ENCODE measurements at places on chromosomes 5 and 9.

DNA sequence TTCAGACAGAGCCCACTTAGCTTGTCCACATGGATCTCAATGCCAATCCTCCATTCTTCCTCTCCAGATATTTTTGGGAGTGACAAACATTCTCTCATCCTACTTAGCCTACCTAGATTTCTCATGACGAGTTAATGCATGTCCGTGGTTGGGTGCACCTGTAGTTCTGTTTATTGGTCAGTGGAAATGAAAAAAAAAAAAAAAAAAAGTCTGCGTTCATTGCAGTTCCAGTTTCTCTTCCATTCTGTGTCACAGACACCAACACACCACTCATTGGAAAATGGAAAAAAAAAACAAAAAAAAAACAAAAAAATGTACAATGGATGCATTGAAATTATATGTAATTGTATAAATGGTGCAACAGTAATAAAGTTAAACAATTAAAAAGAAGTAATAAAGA lies 59.0 kb downstream of the BASP1 start:
- no peak for DNase-seq

GRCh38 chr5:82426464-82427154 lies 148.5 kb upstream of the RPS23 start:
- no peak for DNase-seq

- no peak for DNase-seq
Measured at GRCh38 chr5:178688551-178688950, 41.9 kb downstream of the ZNF354A start.

- no peak for DNase-seq
Measured at GRCh38 chr5:166045961-166046360, 2245.5 kb upstream of the WWC1 start.

DNA sequence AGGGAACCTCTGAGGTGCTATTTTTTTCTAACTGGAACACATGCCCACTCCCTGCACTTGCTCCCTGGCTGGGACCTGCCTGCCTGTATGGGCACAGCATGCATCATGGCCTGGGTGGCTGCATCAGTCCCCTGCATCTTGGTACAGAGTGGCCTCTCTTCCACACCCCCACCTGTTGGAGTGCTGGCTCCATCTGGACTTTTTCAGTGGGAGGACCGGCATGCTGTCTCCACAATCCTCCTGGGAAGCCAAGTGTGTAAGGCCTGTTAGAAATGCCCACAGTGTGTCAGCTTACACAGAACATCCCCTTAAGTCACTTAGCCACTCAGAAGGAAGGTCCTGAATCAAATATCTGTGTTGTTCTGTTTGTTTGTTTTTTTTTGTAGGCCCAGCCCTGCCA lies 102.9 kb downstream of the MARCHF3 start:
- DNase-seq, result no peak

DNA sequence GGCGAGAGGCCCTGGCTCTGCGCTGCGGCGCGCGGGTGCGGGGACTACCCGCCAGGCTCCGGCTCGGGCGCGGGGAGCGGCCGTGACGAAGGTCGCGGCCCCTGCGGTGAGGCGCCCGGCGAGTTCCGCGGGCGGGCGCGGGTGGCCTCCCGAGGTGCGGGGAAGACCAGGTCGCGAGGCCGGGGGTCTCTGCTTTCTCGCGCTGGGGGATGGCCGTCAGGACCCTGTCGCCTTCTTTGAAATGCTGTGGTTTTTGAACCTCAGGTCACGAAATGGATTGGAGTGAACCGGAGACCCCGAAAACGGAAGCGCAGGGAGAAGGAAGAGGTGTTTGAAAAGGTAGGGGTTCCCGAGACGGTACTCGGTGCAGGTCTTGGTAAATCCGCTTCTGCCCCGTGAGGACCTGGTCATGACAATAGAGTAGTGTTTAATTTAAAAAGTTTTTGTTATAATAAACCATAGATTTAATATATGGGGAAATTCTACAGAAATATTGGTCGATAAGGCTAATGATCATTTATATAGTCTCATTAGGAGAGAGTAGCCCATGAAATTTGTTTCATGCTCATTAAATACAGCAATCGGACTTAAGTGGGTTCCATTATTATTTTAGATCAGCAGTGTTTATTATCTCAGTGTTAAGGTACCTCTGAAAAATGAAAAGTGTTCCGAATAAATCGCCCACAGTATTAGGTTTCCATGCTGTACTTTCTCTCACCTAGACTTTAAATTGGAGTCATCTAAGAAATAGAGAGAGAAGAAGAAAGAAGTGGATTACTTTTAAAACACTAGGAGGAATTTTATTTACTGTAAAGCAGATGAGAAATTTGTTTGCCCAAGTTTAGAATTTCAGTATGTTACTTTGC lies 279.0 kb downstream of the AOPEP start:
- DNase-seq, result no peak

- DNase-seq, result no peak
Measured at GRCh38 chr5:65938256-65938655, 11.9 kb downstream of the ERBIN start.

DNA sequence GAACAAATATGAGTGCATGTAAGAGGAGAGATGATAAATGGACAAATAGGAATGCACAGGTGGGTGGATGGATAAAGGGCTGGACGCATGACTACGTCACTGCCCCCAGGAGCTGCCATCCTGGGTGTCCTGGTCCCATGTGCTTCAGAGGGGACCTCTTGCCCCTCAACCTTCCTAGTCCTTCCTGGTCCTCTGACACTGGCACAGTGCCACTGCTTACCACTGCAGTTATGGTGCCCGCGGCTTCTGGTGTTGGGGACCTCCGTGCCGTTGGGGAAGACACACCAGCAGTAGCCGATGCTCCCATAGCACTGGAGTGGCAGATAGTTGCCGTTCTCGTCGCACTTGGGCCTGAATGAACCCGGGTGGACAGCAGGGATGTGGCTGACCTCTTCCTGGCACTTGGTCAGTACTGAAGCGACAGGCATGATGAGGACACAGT lies 9.8 kb downstream of the CD74 start:
- DNase-seq, result no peak

DNA sequence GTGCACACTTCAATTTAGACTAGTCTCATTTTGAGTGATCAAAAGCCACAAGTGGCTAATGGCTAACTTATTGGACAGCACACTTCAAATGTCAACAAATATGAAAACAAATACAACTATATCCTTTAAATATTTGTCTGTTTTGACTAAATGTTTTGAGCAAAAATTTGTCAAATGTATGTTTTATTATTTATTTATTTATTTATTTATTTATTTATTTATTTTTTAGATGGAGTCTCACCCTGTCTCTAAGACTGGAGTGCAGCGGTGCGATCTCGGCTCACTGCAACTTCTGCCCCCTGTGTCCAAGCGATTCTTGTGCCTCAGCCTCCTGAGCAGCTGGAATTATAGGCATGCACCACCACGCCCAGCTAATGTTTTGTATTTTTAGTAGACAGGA lies 1392.1 kb upstream of the WWC1 start:
- DNase-seq, result no peak

GRCh38 chr5:151696470-151697061 lies 9.9 kb upstream of the SPARC start:
- DNase-seq, result no peak

DNA sequence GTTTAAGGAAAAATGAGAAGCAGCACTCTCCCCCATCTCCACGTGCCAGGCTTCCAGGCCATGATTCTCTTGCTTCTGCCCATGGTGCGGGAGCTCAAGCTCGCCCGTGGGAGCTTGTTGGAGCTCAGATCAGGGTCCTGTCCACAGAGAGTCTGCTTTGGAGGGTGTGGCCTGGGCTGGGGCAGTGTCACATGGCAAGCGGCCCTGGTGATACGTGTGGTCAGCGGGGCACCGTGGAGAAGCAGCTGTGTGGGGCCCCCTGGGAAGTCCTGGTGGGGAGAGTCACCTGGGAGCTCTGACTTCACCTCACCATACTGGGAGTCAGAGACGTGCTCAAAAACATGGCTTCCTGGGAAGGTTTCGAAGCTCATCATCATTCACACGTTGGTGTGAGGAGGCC lies 275.3 kb downstream of the GADD45G start:
- DNase-seq, result no peak

DNA sequence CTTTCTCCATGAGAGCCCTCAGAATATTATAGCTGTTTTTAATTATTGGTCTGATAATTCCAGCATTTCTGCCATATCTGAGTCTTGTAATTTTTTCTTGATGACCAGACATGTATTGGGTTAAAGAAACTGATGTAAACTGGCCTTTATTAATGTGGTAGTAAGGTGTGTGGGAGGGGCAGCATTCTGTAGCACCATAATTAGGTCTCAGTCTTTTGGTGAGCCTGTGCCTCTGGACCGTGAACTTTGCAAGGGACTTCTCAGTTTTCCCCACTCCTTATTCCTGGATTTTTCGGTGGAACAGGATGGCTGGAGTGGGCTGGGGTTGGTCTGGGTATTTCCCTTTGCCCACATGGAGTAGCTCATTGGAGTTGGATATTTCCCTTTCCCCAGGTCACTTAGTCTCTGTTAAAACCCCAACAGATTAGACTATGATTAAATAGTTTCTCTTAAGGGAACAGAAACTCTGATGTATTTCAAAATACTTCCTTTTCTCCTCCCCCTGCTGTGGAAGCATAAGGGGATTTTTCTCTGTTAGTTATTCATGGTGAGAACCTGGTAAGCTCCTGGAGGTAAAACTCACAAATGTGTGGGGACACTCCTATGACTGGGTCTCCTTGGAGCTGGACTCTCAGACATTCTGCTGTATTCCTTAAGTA lies 52.4 kb downstream of the FSD1L start:
- DNase-seq, result no peak

DNA sequence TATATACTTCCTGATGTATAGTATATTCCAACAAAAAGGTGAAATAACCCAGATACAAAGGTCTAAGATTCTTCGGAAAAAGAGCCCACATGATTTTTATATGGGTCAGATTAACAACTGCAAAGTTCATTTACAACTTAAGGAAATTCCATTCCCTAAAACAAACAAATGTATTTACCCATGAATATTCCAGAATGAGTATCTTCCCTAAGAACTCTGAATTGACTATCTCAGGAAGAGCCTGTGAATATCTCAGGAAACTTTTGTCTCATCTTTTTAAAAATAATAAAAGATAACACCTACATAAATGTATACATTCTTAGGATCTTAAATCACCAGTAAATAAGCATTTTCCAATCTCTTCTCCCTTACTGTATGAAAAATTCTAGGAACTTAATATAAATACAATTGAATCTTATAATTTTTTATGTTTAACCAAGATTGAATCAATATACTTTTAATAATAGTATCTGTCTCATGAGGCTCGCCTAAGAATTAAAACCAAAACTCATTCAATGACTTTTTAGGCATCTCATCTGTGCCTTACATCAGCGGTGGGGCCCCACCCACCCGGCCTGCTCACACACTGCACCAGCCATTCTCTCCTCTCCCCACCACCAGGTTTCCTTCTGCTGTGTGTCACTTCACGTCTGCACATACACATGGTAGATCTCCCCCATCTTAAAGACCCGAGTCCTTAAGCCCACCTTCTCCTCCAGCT lies 78.1 kb downstream of the RAPGEF1 start:
- DNase-seq, result no peak
